ENCODE measurements at places on chromosomes 6 and 20.

DNA sequence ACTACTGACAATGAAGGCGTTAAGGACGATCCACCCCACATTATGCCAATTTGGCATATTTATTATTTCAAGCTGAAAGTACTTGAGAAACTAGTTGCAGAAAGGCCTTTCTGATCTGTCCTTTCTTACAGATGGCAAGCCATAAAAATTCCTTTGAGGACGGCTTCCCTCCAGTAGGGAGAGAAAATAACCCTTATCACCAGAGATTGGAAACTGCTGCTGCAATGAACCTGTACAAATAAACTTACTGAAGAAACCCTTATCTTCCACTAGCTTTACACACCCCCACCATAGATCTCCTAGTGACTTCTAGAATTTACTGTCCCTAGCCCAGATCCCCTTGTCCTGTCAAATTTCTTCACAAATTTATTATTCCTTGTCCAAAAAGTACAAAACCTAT lies 105.2 kb downstream of the MAP7 start:
- DNase-seq = no peak

DNA sequence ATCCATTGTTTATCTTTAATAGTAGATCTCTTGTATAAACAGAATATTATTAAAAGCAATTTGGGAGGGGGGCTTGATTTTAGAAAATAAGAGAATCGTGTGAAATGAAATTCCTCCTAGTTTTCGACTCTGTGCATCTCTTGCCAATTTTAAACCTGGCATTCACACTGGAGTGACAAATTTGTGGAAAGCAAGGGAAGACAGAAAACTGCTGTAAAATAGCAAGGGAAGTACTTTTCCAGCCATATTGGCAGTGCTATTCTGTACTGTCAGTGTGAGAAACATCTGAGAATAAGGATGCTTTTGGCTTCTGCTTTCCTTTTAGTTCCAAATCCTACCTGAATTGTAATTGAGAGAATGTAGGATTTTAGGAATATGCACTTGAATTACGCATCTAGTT lies 40.2 kb downstream of the TOP1 start:
- no peak for DNase-seq

DNA sequence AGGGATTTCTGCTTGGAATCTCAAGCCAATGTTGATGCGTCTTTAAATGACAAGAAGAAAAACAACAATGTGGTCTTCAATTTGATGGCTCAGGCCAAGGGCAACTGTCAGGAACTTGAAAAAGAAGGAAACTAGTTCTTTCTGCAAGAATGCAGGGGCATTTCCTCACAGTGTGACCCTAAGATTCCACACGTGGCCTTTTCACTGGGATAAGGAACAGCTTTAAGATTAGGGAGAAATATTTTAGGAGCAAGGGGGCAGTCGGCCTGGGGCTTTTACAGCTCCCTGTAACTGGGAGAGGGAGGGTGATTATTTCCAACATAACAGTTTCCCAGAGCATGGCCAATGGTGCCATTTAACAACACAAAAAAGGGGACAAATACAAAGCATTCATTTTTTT lies 39.4 kb upstream of the MRPS10 start:
- DNase-seq = no peak

- DNase-seq = no peak
These were observed 53.1 kb upstream of the FAM83D start for GRCh38 chr20:38873050-38873581.

GRCh38 chr6:27994616-27995015 lies 37.6 kb downstream of the OR2B6 start:
- DNase-seq = no peak

- DNase-seq = no peak
These were observed 19.3 kb downstream of the JARID2 start for GRCh38 chr6:15264902-15265761.

- no peak for DNase-seq
These were observed 224.4 kb downstream of the TPBG start for GRCh38 chr6:82588020-82588419.

DNA sequence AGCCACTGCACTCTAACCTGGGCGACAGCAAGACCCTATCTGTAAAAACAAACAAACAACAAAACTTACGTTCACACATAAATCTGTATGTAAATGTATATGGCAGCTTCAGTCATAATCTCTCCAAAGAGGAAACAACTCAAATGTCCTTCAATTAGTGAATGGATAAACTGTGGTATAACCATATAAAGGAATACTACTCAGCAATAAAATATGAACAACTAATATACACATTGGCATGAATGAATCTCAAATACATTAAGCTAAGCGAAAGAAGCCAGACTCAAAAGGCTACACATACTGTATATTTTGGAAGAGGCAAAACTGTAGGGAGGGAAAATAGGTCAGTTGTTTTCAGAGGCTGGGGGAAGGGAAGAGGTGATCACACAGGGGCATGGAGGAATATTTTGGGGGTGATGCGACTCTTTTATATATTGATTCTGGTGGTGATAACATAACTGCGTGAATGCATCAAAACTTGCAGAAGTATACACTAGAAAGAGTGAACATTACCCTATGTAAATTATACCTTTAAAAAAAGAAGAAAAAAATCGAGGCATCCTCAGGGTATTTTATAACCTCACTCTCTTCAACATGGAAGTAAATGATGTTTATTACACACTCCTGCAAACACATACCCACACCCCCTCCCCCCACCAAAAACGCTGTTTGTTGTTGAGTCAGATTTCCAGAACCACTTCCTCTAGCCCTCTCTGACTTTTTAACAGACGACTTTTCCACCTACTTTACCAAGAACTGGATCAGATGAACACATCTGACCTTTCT lies 115.2 kb upstream of the RNF24 start:
- peak; percentile 63 for DNase-seq

DNA sequence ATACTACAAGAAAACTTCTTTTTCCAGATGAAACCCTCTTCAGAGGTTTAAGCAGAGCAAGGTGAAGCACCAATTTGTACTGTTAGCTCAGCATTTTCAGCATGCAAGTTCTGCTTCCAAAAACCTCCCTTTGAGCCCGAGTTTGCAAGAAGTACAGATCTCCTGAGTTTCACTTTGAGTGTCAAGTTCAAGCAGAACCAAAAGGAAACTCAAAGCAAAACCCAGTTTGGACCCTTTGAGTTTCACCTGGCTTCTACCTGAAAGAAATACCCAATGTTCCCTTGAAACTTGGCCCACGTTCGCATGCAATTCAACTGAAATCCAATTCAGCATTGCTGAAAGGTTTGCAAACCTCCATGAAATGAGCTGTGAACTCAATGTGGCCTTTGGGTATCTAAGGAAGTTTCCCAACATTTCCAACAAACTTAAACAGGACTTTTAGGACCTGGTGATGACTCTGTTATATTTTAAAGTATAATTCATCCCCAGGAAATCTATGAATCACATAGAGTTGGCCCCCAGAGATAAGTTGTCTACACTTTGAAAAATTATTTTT lies 62.9 kb upstream of the HBS1L start:
- no peak for DNase-seq

DNA sequence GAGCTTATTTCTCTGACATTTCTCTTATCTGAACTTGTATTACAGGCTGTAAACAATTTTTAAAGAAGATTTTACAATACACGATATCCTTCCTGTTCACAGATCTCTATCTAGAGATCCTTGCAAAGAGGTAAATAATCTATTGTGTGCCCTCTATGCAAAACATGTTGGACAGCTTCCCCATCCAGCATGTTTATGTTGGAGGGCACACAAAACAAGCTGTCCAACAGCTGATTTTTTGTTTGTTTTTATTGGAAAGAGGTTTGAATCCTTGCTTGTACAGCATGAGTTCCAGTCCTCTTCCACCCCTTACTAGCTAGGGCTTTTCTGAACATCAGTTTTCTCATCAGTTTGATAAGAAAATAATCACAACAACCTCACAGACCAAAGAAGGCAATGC lies 62.3 kb upstream of the SYNDIG1 start:
- no peak for DNase-seq

- no peak for DNase-seq
These were observed 75.2 kb upstream of the CD93 start for GRCh38 chr20:23161244-23161891.

DNA sequence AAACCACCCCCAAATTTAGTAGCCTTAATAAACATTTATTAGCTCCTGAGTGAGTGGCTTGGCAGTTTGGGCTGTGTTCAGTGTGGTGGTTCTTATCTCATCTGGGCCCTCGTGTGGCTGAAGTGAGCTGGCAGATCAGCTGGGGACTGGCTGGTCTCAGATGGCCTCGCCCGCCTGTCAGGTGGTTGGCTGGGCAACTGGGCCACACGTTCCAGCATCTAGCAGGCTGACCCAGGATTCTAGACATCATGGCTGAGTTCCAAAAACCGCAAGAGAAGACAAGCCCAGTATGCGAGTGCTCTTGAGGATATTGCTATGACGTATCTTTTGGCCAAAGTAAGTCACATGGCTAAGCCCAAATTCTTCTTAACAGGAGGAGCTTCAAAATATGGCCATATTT lies 28.9 kb downstream of the EIF2S2 start:
- DNase-seq = no peak

- no peak for DNase-seq
These were observed 34.3 kb downstream of the SRC start for GRCh38 chr20:37379967-37380828.

DNA sequence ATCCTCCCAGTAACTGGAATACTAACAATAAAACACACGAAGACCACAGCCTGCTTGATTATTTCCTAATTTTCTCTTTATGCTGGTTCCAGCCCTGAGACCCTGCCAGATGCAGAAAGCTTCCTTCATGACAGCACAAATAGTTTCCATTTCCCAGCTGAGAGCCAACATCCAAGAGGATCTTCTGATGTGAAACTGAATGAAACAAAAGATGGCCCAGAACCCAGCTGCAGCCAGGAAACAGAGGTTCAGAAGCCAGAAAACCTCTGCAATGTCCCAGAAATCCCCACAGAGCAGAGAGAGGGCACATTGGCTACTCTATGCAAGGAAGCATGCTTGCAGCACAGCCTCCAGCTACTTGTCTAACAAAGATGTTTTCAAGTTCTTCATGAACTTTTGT lies 61.8 kb upstream of the PLEKHG1 start:
- no peak for DNase-seq

GRCh38 chr20:52590100-52590499 lies 382.1 kb upstream of the TSHZ2 start:
- no peak for DNase-seq

GRCh38 chr6:27091661-27092315 lies 155.7 kb upstream of the PRSS16 start:
- DNase-seq = no peak

GRCh38 chr20:34045294-34045693 lies 51.6 kb downstream of the RALY start:
- DNase-seq = no peak

DNA sequence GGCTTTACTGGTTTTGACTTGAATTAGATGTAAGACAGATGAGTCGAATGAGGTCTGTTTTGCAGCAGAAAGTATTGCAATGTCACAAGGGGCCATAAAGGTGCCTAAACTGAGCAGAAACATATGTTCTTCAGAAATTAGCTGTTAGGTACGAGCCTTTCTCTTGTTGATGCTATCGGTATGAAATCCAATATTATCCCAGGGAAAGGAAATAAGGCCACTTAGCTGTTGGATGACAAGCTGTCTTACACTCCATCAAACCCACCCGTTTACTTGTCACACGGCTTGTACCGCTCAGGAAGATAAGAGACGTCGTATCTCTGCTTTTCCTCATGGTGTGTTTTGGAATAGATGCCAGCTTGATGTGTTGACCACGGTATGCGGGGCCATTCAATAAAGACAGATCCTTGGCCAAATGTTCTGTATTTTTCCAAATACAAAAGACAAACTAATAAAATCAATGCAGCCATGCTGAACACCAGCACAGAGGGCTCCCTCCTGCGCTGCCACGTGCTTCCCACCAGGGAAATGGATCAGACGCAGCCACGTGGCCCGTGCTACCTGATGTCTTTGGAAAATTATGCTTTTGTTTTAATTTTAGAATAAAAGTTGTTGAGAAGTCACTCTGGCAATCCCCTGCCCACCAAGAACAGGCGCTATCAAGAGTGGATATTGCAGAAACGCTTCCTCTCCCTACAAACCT lies 255.9 kb upstream of the SULF2 start:
- DNase-seq = no peak

DNA sequence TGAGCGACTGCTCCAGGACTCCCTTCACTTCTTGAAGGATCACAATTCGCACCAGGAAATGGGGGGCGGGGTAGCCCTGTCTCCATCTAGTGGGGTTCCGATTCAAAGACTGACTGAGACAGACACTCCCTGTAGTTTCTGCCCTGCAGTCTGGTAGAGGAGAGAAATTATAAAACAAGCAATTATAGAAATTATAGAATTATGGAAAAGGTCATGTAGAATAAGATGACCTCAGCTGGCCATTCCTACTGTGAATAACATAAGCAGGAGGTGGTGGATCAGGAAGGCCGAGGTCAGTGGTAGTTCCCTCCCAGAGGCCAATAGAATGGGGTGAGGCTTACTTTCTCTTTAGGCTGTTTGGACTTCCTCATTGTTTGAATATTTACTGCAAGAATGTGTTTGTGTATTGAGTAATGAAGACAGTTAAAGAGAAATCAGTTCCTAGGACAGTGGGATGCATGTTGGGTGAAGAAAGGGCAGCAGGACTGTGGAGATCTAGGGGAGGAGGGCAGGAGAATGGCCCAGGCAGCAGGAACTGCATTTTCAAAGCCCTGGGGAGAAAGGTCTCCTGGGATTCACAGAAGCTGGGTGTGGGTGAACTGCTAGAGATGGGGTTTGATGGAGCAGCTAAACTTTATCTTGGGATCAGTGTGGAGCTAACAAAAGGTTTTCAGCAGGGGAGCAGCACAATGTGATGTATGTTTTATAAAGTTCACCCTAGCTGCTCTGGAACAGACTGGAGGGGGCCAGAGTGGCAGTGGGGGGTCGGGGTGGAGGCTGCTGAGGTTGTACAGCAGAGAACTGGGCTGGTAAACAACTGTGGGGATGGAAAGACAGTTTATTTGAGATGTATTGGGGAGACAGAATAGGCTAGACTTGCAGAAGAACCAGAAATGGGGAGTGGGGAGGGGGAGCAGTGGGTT lies 2.1 kb downstream of the ZNF341 start:
- peak; percentile 62 for DNase-seq

- DNase-seq = no peak
These were observed 18.1 kb downstream of the TOP1 start for GRCh38 chr20:41046716-41047115.

GRCh38 chr20:25394996-25395395 lies 4.4 kb upstream of the ABHD12 start:
- DNase-seq = no peak

GRCh38 chr6:116060572-116061283 lies at the start of gene FRK:
Gene FRK (minus strand): TSS chr6:116060891. CDS start chr6:116060311, 580 bp downstream.
- no peak for DNase-seq

Measured in Peyer's patch (tissue), 4 donors.